Neuronal stem cell (in vitro differentiated cells): ENCODE measurements at places on chromosomes 2 and 18.

GRCh38 chr2:163708265-163708664 is 27.5 kb downstream of the FIGN start:
- DNase-seq: no peak

DNA sequence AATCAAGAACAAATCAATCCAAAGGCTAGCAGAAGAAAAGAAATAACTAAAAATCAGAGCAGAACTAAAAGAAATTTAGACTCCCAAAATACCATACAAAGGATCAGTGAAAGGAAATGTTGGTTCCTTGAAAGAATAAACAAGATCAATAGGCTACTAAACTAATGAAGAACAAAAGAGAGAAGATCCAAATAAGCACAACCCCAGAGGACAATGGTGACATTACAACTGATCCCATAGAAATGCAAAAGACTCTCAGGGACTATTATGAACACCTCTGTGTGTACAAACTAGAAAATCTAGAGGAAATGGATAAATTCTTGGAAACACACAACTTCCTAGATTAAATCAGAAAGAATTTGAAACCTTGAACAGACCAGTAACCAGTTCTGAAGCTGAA is 1186.9 kb downstream of the LRP1B start:
- DNase-seq: no peak

DNA sequence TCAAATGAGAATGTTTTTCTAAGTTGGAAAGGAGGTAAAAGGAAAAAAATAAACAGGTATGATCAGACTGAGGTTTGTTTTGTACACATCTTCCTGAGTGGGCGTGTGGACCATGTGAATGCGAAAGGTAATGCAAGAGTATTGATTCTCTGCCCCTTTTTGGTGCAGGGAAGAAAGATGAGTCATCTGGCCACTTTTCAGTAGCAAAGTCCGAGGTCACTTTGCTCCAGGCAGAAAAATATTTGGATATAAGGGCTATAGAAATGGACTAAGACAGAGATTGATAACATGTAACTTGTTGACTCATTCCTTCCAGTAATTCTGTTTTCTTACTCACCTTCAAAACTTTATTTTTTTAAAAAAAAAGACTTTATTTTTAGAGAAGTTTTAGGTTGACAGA is 130.5 kb downstream of the DSEL start:
- DNase-seq: no peak

- no peak for DNase-seq
These were observed 487.4 kb upstream of the CELF4 start for GRCh38 chr18:38052879-38053590.

DNA sequence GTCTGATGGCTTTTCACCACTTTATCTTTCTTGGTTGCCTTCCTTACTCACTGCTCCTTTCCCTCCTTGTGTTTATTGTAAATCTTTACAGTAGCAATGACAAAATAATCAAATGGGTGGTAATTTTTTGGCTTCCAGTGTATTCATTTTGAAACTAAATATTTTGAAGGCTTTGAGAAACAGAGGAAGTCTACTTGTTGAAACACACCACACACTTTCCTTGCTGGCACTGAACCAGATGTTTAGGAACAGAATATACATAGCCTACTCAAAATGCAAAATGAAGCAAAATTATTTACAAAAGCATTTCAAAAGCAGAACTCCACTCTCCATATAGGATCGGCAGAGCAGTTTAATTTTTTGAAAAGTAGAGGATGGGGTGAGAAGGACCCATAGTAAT is 189.8 kb downstream of the LTBP1 start:
- no peak for DNase-seq

DNA sequence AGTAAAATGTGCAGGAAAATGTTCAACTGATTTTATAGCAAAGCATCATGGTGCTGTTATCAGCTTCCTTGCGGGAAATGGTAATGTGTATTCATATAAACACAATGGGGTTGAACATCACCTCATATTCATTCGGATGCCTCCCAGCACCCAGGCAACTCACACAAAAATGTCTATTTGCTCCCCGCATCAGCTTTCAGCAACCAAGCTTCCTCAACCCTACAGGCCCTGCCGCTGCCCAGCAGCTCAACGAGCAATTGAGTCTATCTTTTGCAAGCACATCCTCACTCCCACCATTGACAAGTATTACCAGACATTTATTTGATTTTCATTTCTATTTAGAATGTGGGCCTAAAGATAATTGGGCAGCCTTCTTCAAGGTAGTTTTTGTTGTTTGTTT is 2161.4 kb upstream of the PIK3C3 start:
- DNase-seq: no peak

- no peak for DNase-seq
These were observed 53.2 kb downstream of the FAM168B start for GRCh38 chr2:131039908-131040660.

DNA sequence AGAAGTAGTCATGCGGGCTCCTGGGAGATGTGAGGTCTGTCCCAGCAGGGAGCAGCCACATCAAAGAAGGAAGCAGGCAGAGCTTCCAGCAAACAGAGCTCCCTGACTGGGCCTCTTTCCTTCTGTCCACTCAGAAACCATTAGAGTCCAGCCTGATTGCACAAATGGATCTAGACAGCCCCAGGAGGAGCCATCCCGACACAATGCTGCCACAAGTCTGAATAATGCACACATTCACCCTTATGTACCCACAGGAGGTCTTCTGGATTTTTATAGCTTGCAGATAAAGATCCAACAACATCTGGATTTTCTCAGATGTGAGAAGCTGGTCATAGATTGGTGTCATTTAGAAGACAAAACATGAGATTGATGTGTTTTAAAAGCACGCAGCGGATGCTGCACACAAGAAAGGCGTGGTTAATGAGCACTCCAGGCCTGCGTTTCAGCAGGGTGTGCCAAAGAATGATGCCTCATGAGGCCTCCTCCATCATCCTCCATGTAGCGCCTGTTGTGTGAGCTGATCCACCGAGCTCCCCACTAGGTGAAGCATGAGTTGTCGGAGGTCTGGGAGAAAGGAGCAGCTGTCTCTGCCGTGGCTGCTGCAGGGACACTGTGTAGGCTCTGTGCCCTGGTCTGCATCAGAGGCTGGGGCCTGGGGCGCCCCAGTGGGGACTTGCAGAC is 60.6 kb downstream of the MTCL1 start:
- DNase-seq: no peak

GRCh38 chr18:62870643-62871042 is 155.3 kb downstream of the PHLPP1 start:
- no peak for DNase-seq

- no peak for DNase-seq
These were observed 40.7 kb upstream of the GALR1 start for GRCh38 chr18:77208964-77209363.

GRCh38 chr18:8151181-8151580 is 458.1 kb upstream of the RAB12 start:
- DNase-seq: no peak

DNA sequence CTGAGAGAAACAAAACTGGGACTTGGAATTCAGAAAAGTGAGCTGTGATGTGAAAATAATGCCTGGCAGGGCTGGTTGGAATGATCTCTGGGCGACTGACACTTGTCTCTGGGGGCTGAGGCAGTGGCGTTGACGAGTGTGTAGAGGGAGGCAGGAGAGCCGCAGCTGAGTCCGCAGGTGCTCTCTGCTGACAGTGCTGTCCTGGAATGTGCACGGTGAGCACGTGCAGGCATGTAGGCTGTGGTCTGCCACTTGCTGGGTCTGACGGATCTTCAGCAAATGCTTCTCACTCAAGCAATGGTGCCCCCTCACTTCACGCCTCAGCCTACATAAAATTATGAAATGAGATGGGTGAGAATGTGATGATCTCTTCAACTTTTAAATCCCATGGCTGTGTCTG is 38.5 kb upstream of the ATP9B start:
- no peak for DNase-seq

DNA sequence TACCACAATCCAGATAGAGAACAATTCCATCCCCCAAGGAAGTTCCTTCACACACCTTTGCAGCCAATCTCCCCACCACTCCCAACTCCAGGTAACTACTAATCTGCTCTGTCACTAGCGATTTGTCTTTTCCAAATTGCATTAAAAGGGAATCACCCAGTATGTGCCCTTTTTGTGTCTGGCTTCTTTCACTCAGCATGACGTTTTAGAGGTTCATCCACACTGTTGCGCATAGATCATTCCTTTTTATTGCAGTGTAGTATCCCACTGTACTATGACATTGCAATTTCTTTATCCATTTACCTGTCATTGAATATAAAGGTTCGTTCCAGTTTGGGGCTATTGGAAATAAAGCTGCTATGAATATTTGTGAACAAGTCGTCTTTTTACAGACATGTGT is 31.6 kb downstream of the TNS1 start:
- no peak for DNase-seq

GRCh38 chr2:215503381-215503780 is 67.5 kb upstream of the FN1 start:
- DNase-seq: no peak

GRCh38 chr2:172031536-172031935 is 31.8 kb downstream of the METAP1D start:
- DNase-seq: no peak

- no peak for DNase-seq
These were observed 93.6 kb downstream of the DNER start for GRCh38 chr2:229620759-229621158.

DNA sequence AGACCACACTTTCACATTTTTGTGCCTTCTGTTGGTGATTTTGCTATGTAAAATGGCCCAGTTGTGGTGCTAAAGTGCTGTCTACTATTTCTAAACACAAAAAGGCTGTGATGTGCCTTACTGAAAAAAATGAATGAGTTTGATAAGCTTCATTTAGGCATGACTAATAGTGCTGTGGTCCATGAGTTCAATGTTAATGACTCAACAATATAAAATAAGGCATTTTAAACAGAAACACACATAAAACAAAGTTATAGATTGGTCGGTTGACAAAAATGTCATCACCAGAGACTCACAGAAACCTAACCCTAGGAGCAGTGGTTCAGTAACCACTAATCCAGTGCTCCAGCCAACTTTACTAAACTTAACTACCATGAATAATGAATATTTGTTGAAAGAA is 160.0 kb downstream of the DNAH6 start:
- DNase-seq: no peak

DNA sequence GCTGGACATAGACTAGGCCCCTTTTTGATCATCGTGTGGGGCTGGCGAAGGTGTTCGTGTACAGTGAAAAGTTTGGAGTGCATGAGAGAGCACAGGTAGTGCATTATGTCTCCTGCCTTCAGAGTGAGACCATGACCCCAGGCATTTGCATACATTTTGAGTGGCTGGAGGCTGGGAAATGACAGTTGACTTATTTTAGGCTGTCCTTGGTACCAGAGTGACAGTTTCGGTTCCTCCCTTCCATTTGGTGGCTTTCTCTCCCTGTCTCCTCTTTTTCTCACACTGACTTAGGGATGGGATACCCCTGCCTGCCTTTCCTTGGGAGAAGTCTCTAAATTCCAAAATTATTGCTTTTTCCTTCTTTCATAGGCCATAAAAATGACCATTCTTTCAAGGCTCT is 20.1 kb downstream of the SERPINB12 start:
- DNase-seq: no peak

DNA sequence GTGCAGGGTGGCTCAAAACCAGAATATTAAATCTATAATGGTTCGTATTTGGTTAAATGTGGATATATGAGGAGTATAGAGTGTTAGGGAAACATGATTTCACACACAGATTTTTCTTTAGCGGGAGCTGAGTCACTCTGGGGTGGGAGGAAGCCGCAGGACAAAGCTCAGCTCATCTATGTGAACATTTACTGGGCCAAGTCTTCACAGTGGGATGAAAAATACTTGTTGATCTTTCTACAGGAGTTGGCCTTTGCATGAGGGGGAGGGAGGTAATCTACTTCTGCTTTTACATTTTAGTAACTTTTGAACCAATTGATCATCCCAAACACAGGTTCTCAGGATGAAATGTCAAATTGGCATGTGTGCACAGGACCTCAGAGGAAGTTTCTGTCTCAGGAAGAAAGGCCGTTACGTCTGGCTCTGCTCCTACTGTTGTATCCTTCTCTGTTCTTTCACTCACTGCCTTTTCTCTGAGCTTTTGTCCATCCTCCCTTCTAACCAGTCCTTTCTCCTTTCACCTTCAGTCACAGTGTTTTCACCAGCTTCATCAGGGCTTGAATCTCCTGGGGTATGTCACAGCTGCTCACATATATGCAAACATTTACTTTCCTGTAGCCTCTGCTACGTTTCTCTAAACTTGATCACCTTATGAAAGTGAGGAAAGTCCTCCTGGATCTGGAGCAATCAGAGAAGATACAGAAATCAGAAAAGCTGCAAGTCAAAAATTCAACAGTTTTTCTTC is 943.3 kb upstream of the FANCL start:
- no peak for DNase-seq

- DNase-seq: no peak
These were observed 179.9 kb downstream of the ETAA1 start for GRCh38 chr2:67576991-67577390.

GRCh38 chr18:26721854-26722564 is 143.5 kb downstream of the AQP4 start:
- no peak for DNase-seq

- no peak for DNase-seq
These were observed 5.5 kb downstream of the HOXD8 start for GRCh38 chr2:176135035-176135440.

- DNase-seq: no peak
These were observed 172.8 kb downstream of the ARL4C start for GRCh38 chr2:234324116-234324515.

DNA sequence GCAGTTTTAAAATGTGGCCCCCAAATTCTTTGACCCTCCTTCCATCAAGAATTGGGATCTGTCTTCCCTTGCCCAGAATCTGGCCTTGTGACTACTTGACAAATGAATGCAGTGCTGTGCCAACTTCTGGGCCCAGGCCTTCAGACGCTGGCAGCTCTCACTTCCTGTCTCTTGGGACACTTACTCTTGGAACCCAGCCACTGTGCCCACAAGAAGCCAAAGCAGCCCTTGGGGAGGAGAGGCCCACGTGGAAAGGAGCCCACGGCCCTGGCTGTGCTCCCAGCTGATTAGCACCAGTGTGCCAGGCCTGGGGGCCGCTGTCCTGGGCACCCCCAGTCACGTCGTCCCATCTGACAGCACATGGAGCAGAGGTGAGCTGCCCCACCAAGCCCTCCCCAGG is 56.6 kb downstream of the RPL37A start:
- no peak for DNase-seq

- peak; percentile 14 for DNase-seq
These were observed 243.6 kb downstream of the NEDD4L start for GRCh38 chr18:58287353-58288274.

DNA sequence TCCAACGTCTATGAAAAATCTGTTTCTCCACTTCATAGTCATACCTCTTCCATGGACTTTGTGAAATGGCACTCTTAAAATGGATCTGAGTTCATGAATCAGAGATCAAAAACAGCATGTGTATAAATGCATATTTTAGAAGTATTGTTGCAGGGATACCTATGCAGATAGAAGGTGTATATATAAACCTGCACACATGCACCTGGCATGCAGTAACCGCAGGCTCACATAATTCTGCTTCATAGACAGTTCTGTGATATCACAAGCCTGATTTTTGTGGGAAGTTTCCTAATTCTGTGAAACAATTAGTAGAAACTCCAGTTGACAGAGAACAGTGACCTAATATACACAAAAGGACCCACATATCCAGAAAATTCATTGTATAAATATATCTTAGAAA is 421.7 kb downstream of the TGIF1 start:
- no peak for DNase-seq
